ENCODE measurements at places on chromosomes 2 and 18. TPM values are rescaled to one million over a fixed set of nuclear protein-coding genes. Genes with fewer than 3 reads are reported as not detected.

Gene TYMS
- total RNA-seq: 0.49 TPM

GRCh38 chr18:45328811-45329210 lies 286.5 kb upstream of the SLC14A2 start:
- DNase-seq: no peak
- H3K27ac ChIP-seq: no peak overlapping the region
- no peak overlapping the region for H3K4me3 ChIP-seq
- no peaks in the 10 kb centered on the region for H3K4me1 ChIP-seq

GRCh38 chr2:176535467-176536113 lies 266.3 kb downstream of the MTX2 start:
- no peaks in the 10 kb centered on the region for H3K36me3 ChIP-seq
- H3K27me3 ChIP-seq: no peaks in the 10 kb centered on the region
- no peaks in the 10 kb centered on the region for H3K4me1 ChIP-seq
- no peak for DNase-seq
- no peak overlapping the region for H3K4me3 ChIP-seq
- H3K27ac ChIP-seq: no peak overlapping the region

Gene COPS8
- 32.7 TPM for total RNA-seq

DNA sequence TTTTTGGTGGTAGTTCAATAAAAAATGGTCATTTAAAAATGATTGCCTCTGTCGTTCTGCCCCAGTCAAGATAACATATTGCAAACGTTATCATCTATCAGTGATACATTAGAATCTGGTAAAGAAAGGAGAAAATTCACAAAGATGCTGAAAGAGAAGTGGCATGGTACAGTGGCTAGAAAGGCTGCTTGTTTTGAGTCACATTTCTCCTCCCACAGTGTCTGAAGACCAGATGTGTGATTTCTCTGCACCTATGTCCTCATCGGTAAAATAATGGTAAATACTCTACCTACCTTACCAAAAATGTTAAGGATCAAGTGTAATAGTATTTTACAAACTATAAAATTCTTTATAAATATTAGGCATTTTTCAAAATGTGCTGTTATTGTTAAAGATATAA lies 76.1 kb upstream of the NOSTRIN start:
- no peak overlapping the region for H3K27ac ChIP-seq
- no peak overlapping the region for H3K4me3 ChIP-seq
- H3K4me1 ChIP-seq: peaks cover 10% of the 10 kb centered on the region
- H3K36me3 ChIP-seq: no peaks in the 10 kb centered on the region
- H3K27me3 ChIP-seq: no peaks in the 10 kb centered on the region
- no peak for DNase-seq

Gene CAD
- 36.0 TPM for total RNA-seq

DNA sequence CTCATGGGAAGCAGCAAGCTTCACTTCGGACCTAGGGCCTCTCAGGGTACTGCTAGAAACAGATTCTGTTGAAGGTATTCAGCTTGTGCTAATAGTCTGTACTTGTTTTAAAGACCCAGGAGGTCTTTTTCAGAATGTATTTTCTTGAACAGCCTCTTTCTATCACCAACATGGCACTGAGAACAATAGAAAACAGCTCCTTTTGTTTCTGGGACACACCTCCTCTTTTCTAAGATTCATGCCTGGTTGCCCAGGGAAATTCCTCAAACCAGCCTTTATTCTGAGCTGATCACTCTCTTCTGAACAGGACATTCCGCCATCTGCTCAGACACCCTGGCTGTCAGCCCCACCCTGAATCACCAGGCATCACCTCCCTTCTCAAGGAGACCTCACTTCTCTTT lies 389.6 kb downstream of the TGIF1 start:
- H3K36me3 ChIP-seq: no peaks in the 10 kb centered on the region
- no peak overlapping the region for H3K27ac ChIP-seq
- no peaks in the 10 kb centered on the region for H3K4me1 ChIP-seq
- no peak overlapping the region for H3K4me3 ChIP-seq

Gene EPC2
- 72.3 TPM for total RNA-seq

Gene EHD3
- 60.4 TPM for total RNA-seq

Gene CDH2
- total RNA-seq: not detected

Gene ROCK1
- total RNA-seq: 102 TPM

DNA sequence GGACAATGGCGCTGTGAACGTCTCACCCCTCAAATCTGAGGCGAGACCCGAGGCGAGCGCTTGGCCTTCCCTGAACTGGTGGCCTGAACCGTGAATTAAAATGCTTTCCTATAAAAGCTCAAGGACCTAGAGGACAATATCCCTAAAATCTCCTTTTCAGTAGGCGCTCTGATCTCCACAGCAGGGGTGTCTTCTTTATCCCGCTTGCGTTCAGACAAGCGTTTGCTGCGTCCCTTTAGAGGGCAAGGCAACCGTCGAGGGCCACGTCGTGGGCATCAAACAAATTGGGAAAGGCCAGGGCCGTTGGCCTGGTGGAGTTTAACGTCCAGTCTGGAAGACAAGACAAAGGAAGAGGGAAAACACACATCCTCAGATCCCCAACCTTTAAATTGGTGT lies 1.3 kb upstream of the RAX start:
- H3K27ac ChIP-seq: no peak overlapping the region
- peaks cover 22% of the 10 kb centered on the region for H3K4me1 ChIP-seq
- no peak overlapping the region for H3K4me3 ChIP-seq
- H3K27me3 ChIP-seq: peaks cover 45% of the 10 kb centered on the region
- no peaks in the 10 kb centered on the region for H3K36me3 ChIP-seq
- DNase-seq: peak; percentile 4

Measured in B cell (primary cell).